T-cell (primary cell): ENCODE measurements at places on chromosomes 1 and 21.
A peak's percentile ranks its signal among the peaks of the same experiment; 100 is the strongest.

DNA sequence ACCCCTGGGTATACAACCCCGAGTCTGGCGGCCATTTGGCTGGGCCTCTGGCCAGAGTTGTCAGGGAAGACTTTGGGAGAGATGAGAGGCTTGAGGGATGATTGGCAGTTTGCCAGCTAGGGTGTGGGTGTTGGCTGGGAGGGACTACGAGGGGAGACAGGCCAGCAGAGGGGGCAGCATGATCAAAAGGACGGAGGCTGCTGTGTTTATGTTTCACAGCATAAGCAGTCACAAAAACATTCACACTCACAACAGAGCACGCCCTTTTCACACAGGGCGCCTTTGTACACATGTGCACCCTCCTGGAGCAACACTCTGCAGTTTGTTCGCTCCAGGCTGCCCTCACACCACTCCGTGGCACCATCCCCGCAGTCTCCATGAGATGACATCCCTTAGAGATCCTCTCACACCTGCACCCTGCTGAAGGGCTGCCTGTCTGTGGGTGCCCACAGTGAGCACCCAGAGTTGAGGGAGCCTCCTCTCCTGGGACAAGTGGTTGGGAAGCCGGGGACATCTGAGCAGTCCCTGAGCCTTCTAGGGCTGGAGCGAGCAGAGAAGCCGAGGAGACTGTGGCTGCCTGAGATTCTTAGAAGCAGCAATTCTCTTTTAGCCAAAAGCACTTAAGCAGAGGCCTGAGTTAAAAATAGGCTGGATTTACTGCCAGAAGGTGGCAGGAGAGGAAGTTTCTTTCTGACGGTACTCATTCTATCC is 15.4 kb downstream of the EFNA3 start:
- DNase-seq, result no peak

GRCh38 chr1:191876631-191877030 is 281.6 kb upstream of the RGS18 start:
- DNase-seq, result no peak

DNA sequence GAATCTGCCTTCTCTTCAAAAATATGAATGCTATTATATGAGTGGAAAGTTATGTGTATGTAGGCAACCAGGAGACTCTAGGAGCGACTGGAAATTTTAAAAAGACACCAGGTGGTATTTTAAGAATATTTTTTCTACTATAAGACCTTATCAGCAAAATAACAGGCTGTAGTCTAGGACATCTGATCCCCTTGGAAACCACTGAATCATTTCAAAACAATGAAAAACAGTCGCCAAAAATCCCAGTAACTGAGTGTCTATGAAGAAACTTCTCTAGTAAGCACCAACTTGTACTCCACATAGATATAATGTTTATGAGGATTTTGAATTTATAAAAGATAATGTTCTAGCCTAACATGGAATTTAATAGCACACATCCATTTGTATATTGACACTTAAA is 358.5 kb downstream of the GPATCH2 start:
- no peak for DNase-seq

GRCh38 chr1:64231153-64231552 is 27.7 kb downstream of the UBE2U start:
- no peak for DNase-seq

- DNase-seq, result peak; percentile 74
Measured at GRCh38 chr1:203625628-203626019, 1.0 kb upstream of the ATP2B4 start.

- no peak for DNase-seq
Measured at GRCh38 chr1:159067699-159068621, 8.6 kb downstream of the AIM2 start.

DNA sequence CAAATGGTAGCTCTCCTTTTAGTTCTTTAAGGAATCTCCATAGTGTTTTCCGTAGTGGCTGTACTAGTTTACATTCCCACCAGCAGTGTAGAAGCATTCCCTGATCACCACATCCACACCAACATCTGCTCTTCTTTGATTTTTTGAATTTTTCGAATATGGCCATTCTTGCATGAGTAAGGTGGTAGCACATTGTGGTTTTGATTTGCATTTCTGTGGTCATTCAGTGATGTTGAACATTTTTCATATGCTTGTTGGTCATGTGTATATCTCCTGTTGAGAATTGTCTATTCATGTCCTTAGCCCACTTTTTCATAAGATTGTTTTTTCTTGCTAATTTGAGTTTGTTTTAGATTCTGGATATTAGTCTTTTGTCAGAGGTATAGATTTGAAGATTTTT is 84.6 kb upstream of the B3GALT2 start:
- no peak for DNase-seq

DNA sequence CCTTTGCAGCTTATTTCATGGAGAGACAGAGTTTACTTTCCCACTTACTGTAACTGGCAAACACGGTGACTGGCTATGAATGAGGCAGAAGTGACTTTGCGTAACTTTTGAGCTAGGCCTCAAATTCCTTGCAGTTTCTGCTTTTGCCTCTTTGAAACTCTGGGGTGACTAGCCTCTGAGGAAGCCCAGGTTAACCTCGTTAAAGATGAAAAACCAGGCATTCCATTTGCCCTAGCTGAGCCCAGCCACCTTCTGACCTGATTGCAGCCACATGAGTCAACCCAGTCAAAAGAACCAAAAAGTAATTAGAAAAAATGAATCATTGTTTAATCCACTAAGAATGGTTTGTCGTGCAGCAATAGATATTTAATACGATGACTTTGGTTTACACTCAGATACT is 20.4 kb downstream of the PRMT6 start:
- no peak for DNase-seq

GRCh38 chr1:17630048-17630830 is 90.7 kb downstream of the ARHGEF10L start:
- DNase-seq, result no peak

- DNase-seq, result no peak
Measured at GRCh38 chr1:182626527-182626926, 22.3 kb upstream of the RGS16 start.

- no peak for DNase-seq
Measured at GRCh38 chr1:235553112-235553551, 48.9 kb upstream of the B3GALNT2 start.

- DNase-seq, result no peak
Measured at GRCh38 chr1:98035602-98036002, 114.8 kb upstream of the DPYD start.

DNA sequence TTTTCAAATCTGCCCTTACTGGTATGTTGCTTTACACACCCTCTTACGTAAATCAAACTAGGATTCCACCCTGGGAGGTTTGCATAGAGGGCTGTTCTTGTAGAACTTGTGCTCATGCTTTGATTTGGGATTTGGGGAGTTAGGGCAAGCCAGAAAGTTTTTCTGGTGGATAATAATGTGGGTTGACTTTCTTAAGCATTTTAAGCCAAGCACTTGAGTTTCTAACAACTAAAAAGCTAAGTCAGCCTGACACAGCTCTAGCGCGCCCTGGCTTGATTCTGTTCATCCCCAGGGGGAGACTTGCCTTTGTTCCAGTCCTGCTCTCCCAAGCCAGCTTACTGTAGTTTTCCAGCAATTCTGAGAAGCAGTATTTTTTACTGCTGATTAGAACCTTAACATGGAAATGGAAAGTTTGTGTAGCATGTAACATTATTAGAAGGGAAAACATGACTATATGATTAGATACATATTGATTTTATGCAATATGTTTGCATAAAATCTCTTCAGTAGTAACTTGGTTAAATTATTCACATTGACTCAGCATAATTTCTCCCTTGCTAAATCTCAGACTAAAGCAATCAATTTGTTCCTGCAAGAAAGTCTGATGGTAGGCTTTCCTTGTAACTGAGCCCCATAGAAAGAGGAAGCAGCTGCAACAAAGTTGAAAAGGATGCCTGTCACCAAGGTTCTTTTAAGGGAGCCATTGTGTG is 11.0 kb upstream of the PGD start:
- DNase-seq, result no peak

DNA sequence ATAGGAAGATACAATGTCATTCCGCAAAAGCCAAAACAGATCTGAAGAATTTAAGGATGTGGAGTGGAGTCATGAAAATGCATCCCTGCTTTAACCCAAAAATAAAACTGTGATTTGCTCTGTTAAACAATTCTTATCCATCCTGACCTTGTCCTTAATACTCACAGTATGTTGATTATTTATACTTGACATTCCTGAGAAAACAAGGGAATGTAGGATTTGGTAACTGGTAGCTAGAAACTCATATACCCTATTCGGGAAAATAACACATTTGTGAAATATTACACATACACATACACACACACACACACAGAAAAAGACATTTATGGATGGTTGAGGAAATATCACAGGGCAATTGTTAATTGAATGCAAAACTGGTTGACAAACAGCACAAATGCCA is 80.2 kb downstream of the FMN2 start:
- no peak for DNase-seq

- DNase-seq, result no peak
Measured at GRCh38 chr1:7149080-7149838, 364.0 kb downstream of the CAMTA1 start.

DNA sequence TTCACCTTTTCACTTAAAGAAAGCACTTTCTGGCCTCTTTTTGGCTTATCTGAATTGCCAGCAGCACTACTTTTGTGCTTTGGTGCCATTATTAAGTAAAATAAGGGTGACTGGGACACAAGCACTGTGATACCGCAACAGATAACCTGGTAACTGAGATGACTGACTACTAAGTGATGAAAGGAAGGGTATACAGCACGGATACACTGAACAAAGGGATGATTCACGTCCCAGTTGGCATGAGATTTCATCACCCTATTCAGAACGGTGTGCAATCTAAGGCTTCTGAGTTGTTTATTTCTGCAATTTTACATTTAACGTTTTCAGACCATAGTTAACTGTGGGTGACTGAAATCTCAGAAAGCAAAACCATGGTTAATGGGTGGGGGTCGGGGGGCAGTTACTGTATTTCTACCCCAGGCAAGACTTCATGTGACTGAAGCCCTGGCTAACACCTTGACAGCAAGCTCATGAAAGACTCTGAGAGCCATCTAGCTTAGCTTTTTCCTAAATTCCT is 102.8 kb downstream of the CLIC6 start:
- no peak for DNase-seq
